Suprapubic skin (tissue), 4 donors: ENCODE measurements at places on chromosomes 5 and 9.

DNA sequence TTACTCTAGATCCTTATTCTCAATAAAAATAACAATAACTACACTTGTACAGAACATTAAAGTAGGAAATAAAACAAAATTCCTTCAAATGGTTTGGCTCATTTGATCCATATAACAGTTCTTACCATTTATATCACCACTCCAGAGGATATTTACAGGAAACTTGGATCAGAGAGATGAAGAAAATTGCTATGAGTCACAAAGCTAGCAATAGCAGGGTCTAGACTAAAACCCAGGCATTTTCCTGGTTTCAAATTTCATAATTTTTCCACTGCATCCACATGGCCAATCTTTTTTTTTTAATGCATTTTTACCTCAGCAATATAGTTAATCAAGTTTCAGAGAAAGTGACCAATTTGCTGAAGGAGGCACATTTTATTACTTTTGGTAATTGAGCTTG lies 299.2 kb downstream of the ELAVL2 start:
- DNase-seq: no peak

GRCh38 chr5:171937351-171937750 lies 69.1 kb downstream of the FBXW11 start:
- no peak for DNase-seq

GRCh38 chr5:178355671-178356070 lies 123.1 kb upstream of the PHYKPL start:
- no peak for DNase-seq

DNA sequence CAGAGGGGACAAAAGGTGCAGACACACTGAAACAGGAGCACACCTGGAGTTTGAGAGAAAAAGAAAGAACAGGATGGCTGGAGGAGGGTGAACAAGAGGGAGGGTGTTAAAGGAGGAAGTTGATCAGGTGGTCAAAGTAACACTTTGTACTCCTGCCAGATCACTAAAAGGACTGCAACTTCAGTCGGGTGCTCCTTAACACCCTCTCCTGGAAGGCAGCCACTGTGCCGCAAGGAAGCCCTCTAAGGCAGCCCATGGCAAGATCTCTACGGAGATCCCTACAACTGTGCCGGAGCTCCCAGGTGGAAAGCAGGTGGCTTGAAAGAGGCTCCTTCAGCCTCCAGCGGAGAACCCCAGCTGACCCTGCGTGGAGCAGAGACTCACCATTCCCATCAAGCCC lies 124.4 kb upstream of the MSX2 start:
- DNase-seq: no peak

- no peak for DNase-seq
These were observed 89.7 kb downstream of the PPP2R2B start for GRCh38 chr5:146788898-146789297.
